Activated CD4-positive, alpha-beta T cell treated with anti-CD3 and anti-CD28 coated beads, Interleukin-2, amount 50 U/mL, for 48 hours (primary cell): ENCODE measurements at places on chromosomes 1 and 21.

DNA sequence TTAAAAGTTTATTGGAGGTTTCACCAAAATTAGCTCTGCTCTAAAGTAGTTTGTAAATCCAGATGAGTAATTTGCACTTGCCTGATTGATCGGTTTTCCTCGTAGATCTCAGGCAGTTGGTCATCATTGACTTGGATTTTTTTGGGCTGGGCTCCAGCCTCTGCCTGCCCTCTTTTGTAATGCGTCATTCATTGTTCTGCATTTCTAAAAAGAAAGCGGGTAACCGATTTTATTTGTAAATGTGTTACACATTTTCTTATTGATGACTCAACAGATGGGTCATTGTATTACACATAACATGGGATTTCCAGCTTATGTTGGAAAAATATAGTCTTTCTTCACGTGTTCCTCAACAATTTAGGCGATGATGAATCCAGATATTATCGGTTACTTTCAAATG is 5.5 kb downstream of the ETS2 start:
- DNase-seq = no peak

DNA sequence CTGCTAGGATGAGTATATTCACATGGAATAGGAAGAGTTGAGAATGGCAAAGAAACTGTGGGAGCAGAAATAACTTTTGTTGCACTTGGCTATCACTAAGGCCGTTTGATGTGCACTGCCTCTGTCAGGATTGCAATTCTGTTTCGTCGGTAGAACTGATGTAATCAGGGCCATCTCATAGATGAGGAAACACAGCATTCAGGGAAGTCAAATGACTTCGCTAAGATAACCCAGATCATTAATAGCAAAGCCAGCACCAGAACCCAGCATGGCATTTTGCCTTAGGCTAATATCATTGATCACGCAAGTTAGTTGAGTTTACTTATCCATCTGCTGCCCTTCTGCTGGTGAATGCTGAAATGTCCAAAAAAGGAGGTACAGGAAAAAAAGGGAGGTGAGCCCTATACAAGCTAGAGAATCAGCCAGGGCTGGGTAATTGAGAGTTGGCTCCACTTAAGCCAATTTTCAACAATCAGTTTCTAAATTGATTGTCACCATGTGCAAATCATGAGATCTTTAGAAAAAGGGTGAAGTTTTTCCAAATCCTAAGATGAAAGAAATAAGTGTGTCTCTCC is 7.6 kb downstream of the RASSF5 start:
- no peak for DNase-seq

DNA sequence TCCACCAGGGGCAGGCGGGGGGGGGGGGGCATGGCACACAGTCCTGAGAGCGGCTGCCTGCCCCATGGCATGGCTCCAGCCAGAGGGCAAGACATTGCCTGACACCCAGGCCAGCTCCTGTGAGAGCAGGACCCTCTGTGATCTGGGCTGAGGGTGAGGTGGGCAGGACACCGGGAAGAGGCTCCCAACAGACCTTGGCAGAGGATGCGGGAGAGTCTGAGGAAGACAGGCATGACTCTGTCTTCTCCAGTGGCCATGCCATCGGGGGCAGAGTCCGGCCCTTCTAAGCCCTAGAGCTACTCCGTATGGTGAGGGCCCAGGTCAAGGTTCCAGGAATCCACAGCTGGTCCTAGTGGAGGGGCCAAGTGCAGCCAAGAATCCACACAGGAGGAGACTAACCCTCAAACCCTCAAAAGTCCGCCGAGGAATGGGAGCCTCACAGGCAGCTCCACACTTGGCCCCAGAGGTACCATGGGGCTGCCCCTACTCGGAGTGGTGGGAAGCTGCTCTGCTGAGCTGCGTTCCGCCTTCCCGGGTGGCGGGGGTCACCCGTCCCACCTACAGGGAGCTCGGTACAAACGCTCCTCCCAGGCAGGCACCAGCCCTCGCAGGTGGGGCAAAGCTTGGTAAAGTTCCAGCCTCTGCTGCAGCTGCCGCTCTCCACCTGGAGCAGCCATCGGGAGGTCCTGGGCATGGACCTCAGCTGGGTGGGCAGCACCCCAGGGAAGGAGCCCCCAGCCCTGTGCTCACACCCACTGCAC is 6.5 kb downstream of the ACTRT2 start:
- DNase-seq = no peak

- DNase-seq = no peak
Measured at GRCh38 chr1:219163401-219163954, 10.2 kb upstream of the LYPLAL1 start.

GRCh38 chr1:4002741-4003140 is 102.7 kb upstream of the C1orf174 start:
- DNase-seq = no peak

DNA sequence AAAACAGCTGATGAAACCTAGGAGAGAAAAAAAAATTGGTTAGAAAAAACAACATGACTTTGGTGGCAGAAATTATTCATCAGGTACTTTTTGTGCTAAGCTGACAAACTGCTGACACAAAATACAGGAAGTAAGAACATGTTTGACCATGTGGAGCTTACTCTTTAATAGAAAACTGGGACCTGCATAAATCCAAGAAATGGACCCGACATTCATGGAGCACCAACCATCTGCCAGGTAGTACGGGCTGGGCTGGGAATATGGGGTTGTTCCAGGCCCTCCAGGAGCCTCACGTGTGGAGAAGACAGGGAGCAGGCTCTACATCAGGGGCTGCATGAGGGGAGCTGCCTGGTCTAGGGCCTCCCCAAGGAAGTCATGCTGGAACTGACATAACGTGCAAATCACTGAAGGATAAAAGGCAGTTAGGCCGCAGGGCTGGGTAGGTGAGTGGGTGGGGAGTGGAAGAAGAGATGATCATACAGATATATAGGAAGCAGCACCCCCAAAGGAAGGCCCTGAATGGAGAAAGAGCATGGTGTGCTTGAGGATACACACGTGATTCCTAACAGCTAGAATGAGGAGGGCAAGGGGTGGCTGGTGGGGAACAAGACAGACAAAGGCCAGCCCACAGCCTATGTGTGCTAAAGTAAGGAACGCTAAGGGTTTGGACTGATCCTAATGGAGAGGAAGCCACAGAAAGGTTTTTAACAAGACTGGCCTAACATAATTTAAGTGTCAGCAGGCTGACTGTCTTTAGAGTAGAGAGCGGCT is 26.1 kb downstream of the CD58 start:
- DNase-seq = peak; percentile 37

DNA sequence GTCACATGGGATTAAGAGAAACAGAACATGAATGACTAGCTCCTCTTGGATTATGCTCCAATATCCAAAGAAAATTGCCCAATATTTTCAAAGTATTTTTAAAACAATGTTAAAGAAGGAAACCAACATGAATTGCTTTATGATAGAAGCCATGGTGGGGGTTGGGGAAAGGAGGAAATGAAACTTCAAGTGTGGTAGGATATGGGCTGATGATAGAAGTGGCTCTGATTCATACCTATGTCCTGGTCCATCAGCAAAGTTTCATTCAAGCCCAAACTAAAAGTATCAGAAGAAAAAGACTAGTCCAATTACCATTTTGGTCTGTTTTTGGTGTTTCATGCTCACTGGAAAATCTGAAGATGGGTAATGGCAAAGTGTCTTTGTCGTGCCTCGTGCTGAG is 104.2 kb upstream of the PROX1 start:
- no peak for DNase-seq

DNA sequence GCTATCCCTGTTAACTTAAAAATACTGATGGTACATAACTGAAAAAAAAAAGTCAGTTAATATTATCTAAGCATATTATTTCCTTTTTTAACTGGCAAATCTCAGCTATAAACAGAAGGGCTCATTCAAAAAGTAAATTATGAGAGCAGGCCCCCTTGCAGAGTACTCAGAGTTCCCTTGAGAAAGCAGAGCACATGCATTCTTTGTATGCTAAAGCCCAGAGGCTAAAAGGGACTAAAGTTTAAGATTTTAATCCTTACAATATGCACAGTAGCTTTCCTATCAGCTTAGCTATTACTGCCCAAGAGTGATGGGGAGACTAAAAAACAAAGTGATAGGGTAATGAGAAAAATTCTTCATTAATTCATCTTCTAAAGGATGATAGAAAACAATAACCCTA is 18.5 kb downstream of the SLC16A1 start:
- no peak for DNase-seq

DNA sequence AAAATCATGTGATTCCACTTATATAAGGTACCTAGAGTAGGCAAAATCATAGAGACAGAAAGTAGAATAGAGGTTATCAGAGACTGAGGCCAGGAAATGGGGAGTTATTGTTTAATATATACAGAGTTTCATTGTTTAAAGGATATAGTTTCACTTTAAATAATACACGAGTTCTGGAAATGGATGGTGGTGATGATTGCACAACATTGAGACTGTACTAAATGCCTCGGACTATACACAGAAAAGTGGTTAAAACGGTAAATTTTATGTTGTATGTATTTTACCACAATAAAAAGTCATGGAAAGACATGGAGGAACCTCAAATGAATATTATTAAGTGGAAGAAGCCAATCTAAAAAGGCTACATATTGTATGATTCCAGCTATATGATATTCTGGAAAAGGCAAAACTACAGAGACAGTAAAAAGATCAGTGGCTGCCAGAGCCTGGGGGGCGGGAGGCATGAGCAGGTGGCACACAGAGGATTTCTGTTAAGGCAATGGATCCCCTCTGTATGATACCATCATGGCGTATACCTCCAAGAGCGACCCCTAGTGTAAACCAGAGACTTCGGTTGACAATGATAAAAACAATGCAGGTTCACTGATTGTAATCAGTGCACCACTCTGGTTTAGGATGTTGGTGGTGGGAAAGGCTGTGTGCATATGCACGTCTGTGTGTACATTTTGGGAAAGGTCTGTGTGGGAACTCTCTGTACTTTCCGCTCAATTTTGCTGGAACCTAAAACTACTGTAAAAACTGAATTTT is 7.5 kb downstream of the C1orf198 start:
- DNase-seq = no peak

DNA sequence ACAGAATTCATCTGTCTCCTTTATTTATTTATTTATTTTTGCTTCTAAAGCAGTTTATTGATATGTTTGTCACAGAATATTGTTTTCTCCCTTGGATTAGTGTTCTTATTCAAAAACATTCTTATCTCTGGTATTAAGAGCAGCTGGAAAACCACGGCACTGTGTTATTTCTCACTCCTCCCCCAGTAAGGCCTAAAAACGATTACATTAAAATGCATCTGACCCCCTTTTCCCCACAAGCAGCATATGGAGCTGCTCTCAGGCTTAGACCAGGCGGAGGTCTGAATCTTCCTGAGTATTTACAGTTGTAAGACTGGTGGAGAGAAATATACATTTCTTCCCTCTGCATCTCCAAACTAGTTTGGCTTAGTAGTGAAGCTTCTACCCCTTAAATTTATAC is 86.8 kb downstream of the HLX start:
- no peak for DNase-seq

DNA sequence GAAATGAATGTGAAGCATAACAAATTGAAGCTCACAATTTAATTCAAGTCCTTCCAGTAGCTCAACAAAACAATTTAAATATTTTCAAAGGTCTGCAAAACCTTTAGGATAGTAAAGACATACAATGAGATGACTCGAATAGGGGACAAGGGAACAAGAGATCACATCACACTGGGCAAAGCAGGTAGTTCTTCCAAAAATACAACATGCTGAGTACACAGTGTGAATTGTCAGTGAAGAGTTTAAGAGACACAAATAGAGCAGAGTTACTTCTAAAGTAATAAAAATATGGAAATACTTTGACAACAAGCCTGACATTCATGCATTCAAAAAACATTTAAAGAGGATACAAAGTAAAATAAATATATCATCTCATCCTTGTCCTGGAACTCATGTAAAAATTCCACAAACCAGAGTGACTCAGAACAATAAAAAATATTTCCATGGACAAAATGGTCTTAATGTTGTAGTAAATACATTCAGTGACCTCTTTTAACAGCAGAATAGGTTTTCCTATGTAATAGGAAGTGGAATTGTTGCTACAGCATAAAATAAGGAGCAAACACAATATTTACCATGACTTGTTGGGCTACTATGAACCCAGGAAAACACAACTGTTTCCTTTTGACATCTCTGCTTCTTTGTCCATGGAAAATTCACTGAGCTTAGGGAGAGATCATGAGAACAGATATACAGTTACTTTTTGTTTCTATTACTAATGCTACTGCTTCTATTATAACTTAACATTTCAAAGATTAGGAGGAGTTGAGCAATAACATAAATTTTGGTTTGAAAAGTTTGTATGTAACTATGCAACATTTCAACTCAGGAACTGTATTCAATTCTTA is 83.7 kb upstream of the BCL10 start:
- no peak for DNase-seq

GRCh38 chr1:39732730-39733129 is 6.0 kb upstream of the PPIE start:
- DNase-seq = no peak

DNA sequence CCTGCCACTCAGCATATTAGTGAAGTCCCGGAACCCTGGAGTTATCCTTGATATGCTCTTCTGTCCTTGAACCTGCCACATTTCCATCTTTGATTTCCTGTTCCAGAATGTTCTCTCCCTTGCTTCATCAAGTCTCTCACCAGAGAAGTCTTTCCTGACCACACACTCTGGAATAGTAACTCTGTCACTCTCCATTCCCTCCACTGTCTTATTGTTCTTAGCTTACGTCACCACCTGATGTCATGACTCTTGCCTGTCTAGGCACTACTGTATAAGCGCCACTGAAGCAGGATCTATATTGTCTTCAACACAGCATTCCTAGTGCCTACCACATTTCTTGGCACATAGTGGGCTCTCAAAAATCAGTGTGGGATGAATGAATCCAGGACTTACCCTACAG is 65.4 kb upstream of the SMYD2 start:
- DNase-seq = no peak

DNA sequence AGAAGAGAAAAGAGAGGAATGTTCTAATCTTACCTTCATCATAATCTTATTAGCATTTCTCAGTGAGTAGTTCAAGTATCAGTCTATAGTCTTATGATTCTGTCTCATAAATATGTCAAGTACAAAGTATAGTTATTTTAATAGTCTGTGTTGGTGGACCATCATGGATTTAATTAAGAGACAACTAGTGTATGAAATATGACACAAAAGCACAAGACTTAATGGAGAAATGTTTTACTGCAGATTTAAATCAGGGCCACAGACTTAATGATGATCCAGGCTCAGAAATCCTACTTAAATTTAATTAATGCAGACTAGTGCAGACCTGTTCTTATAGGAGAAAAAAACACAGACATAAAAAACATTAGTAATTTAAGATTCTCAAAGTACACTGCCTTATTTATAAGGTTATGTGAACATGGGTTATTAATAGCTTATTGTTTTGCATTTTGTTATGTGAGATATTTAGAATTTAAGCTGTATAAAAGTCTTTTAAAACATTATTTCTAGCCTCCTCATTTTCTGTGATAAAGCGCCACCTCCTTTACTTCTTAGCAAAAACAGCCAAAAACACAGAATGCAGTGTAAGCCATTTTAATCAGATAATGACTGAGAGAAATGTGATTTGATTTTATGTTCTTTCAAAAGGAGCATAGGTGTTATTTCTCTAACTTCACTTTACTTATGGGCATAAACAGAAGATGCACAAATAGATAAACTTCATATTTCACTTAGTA is 255.0 kb upstream of the SNX7 start:
- no peak for DNase-seq

GRCh38 chr1:66450043-66450514 is 83.9 kb upstream of the SGIP1 start:
- no peak for DNase-seq
